Spinal cord (tissue), 10 donors: ENCODE measurements at places on chromosomes 12 and 14. TPM values are rescaled to one million over a fixed set of nuclear protein-coding genes. Genes with fewer than 3 reads are reported as not detected.

The OTX2 gene
- not detected for polyA plus RNA-seq

The SLC41A2 gene
- polyA plus RNA-seq, result 14.1 TPM

The SRRM4 gene
- 22.6 TPM for polyA plus RNA-seq

The AQP2 gene
- polyA plus RNA-seq, result 0.44 TPM

DNA sequence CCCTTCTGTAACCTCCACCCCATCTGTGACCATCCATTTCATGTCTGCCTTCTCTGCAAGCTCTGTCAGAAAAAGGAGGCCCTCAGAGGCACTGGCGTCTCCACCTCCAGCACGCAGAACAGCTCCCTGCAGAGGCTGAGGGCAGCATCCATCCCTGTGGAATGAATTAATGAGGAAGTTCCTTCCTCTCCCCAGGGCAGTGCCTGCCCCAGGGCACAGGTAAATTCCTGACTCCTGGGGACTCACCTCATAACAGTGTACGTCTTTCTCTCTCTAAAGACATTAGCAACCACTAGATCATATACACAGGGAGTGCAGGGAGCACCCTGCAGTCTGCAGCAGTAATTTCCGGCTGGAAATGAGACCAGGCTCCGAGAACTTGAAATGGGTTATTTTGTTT is 155.0 kb upstream of the TMEM132C start:
- no peak for DNase-seq

- DNase-seq, result no peak
These were observed 98.9 kb downstream of the CMKLR1 start for GRCh38 chr12:108240027-108240785.

- no peak for DNase-seq
These were observed 6.8 kb downstream of the ARL6IP4 start for GRCh38 chr12:122987086-122987951.

DNA sequence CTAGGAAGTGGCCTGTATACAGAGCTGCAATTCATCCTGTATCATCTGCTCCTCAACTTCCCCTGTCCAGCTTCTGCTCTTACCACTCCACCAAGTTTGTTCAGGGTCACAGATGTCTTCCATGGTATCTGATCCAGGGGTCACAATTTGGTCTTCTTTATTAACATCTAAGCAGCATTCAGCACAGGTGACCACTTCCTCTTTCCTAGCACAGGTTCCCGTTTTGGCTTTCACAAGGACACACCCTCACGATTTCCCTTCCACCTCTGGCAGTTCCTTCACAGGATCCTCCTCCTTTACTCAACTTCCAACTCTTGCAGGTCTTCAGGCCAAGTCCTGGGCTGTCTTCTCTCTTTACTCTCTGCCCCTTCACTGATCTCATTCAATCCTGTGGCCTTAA is 93.6 kb downstream of the TTC7B start:
- no peak for DNase-seq
